Suppressor macrophage treated with lipopolysaccharide for 1 hour (primary cell): ENCODE measurements at places on chromosomes 2 and 18.

- peak; percentile 47 for DNase-seq
Observed at GRCh38 chr2:55985406-55985805, 61.8 kb upstream of the EFEMP1 start.

GRCh38 chr2:47073641-47074040 lies 81.5 kb downstream of the STPG4 start:
- DNase-seq: no peak

- DNase-seq: no peak
Observed at GRCh38 chr2:71611781-71612527, 158.6 kb downstream of the DYSF start.

GRCh38 chr2:181789827-181790448 lies 101.6 kb upstream of the ITPRID2 start:
- DNase-seq: no peak
